ENCODE measurements at places on chromosomes 1 and 21.

GRCh38 chr1:219489636-219490035 lies 123.3 kb downstream of the ZC3H11B start:
- no peak for DNase-seq

DNA sequence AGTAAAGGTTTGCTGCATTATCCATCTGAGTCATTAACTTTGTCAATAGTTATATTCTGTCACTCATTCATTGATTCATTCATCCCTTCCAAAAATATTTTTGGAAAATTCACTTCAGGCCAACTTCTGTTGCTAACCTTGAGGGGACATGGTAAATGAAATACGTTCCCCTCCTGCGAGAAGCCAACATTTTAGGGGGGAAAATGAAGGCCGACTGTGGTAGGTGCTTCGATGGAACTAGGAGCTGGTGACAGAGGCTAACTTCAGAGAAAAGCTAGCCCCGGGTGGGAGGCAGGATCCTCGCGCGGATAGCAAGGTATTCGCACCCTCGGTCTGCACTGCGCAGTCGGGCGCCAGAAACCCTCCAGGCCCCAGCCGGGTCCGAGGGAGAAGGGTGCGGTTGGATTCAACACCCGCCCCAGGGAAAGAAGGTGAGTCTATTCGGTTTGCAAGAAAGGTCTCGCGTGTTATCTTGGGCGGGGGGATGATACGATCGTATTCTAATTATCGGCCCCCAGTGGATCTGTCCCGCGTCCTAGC lies 646 bp upstream of the RRP15 start:
- no peak for DNase-seq

DNA sequence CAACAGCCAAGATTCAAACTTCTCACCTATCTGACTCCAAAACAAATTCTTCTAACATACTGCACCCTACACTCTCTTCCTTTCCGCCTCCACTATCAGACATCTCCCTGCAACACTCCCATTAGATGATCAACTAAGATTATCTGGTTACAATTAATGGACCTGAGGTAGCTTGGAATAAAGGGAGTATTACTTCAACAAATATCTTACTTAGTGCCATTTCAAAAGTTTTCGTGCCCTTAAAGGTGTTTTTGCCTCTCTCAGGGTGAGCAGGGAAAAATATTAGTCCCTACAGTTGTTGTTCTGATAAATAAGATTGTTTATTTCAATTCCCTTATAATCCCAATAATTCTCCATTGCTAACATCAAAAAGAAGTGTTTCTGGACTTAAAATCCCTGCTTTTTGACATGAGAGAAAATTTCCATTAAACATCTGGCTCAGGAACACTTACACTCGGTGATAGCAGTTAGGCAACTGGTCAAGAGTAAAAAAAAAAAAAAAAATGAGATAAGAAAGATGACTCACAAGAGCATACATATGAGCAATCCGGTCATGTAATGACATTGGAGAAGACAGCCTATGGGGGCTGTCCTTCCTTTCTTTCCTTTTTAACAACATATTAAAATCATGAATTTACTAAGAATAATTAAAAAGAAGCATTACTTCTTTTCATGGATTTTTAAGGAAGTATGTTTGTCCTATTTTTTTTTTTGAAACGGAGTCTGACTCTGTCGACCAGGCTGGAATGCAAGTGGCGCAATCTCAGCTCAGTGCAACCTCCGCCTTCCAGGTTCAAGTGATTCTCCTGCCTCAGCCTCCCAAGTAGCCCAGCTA lies 7.6 kb downstream of the RSBN1 start:
- DNase-seq, result no peak

DNA sequence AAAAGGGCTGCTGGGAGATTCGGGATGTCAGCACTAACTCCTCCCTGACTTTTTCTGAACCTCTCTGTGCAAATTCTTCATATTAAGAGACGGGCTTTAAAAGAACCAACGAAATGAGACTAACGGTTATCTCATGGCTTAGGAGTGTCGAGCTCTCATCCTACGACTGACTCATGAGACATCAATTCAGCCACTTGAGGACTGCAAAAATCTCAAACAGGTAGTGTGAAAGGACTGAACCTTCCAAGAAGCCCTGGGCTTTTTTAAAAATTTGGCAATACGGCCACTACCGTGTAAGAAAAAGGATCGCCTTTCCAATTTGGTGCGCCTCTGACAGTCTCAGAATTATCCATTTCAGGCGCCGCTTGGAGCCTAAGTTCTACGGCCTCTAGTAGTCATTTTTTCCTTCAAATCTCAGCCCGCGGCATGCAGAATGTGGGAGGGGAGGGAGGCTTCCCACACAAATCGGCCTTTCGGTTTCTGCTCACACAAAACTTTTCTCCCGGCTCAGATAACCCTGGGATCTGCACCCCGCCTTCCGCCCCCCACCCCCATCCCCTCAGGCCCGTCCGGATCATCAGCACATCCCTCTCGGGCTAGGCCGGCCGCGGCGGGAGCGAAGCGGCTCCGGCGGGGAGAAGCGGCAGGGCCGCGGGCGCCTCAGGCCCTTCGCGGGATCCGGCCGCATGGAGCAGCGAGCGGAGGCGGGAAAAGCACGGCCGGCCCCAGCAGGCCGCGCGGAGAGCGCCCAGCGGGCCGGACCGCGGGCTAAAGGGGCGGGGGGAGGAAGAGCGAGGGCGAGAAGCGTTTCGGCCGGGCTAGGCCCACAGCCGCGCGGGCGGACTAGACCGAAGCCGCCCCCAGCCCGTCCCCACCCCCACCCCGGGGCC lies 618 bp downstream of the HNRNPR start:
- DNase-seq, result peak; percentile 73

DNA sequence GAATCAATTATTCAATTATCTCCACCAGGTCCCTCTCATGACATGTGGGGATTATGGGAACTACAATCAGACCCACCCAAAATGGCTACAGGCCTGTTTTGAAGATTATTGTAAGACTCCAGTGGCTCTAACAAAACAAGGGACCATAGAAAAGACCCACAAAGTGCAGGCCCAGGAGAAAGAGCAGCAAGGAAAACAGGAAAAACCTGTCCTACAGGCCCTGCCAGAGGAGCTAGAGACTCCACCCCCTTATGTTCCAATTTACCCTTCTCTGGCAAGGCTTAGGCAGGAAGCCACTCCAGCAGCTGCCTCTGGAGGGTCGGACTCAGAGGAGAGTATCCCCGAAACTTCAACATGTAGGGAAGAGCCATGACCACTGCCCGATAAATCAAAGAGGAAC lies 96.5 kb downstream of the LIPI start:
- DNase-seq, result no peak

- no peak for DNase-seq
Measured at GRCh38 chr21:27024971-27025370, 58.1 kb upstream of the ADAMTS5 start.

- DNase-seq, result peak; percentile 19
Measured at GRCh38 chr1:7149080-7149838, 364.0 kb downstream of the CAMTA1 start.

All from adrenal gland (tissue), 19 donors.